ENCODE measurements at places on chromosomes 1 and 21.

GRCh38 chr1:82453511-82454185 is 652.9 kb downstream of the ADGRL2 start:
- DNase-seq: no peak

DNA sequence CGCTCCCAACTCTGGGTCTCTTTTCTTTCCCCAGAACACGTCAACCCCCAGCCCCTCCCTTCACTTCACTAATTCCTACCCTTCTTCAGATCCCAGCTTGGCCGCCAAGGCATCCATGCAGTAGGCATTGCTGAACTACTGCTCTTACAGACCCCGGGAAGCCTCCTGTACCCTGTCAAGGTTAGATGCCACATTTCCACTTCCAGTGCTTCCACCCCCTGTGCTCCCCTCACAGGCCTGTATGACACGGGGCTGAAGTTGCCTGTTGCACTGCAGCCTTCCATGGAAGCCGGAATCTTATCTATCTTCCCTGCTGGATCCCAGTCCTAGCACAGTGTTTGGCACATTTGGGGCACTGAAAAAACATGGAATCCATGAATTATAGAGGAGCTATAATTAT is 99.0 kb upstream of the SOD1 start:
- no peak for DNase-seq

DNA sequence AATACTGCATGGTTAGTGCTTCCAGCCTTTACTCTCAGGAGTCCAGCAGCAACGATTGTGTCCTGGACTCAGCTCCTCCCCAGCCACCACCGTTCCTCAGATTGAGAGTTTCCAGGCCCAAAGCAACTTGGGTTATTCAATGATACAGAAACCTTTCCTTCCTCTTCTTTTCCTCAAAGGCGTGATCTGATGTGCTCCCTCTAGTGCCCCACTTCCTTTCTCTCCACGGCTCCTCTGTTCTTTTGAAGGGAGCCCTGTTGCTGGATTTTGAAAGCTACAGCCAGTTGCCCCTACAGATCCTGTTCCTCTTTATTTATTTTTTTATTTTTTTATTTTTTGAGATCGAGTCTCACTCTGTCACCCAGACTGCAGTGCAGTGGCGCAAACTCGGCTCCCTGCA is 14.1 kb downstream of the CRP start:
- DNase-seq: no peak

DNA sequence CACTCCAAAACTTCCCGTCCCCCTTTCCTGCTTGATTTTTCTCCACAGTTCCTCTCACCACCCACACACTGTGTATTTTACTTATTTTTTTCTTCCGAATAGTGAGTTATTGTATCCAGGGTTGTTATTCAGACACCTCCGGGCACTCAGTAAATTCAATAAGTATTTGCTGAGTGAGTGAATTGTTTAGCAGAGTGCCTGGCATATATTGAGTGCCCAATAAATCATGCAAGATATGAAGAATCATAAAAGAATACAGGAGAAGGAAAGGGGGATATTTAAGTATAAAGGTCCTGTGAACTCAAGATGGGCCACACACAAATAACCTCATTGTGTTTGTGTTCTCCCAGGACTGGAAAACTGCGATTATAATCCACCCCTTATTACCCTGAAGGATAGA is 139.9 kb downstream of the GALNT2 start:
- no peak for DNase-seq

- DNase-seq: no peak
Observed at GRCh38 chr1:63448731-63449246, 74.2 kb downstream of the ITGB3BP start.

DNA sequence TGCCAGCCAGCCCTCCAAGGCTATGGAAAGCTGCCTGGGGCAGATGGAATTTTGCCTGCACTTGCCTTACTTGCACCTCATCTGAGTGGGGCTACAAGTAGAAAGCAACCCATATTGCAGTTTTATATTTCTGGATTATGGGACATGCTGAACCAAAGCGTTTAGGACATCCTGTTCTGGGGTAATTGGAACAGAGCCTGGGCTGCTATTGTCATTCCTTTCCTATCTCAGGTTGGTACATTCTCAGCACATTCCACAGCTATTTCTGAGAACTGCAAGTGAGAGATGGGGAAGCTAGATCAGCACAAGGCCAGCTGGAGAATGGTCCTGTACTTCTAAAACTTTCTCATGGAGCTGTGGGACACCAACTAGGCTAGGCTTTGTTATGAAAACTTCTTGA is 713.8 kb downstream of the KCNT2 start:
- DNase-seq: no peak

DNA sequence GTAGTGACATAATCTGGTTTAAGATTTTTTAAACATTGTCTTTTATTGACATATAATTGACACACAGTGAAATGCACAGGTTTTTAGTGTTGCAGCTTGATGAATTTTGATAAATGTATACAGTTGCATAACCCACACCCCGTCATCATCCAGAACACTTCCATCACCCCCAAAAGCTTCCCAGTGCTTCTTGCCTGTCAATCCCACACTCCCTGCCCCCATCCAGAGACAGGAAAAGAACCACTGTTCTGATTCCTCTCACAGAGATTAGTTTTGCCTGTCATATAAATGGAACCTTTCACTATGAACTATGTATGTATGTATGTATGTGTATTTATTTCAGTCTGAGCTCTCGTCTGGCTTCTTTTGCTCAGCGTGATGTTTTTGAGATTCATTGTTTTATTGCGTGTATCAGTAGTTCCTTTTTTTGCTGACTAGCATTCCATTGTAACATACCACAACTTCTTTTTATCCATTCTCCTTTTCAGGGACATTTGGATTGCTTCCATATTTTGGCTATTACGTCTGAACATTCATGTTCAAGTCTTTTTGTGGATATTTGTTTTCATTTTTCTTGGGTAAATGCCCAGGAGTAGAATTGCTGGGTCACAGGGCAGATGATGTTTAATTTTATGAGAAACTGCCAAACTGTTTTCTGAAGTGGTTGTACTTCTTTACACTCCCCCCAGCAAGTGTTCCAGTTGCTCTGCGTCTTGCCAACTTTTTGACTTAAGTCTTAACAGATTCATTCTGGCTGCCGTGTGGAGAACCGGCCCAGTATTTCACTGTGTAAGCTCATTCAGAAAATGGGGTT is 8.7 kb downstream of the UBIAD1 start:
- DNase-seq: no peak

- no peak for DNase-seq
Observed at GRCh38 chr21:45056917-45057560, 17.3 kb upstream of the ADARB1 start.

DNA sequence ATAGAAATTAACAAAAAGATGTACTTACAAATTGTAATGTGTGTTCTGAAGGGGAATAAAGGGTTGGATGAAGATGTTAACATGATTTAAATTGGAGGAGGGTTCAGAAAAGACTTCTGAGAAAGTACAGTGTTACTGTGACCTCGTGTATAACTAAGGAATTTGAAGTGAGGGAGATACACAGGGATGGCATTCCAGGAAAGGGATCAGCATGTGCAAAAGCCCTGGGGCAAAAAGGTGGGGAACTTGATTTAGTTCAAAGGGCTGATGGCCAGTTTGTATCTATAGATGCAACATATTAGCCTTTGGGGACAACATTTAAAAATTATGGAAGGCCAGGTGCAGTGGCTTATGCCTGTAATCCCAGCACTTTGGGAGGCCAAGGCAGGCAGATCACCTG is 33.3 kb upstream of the DEGS1 start:
- no peak for DNase-seq

GRCh38 chr1:204453141-204453772 is 41.3 kb downstream of the PIK3C2B start:
- no peak for DNase-seq

DNA sequence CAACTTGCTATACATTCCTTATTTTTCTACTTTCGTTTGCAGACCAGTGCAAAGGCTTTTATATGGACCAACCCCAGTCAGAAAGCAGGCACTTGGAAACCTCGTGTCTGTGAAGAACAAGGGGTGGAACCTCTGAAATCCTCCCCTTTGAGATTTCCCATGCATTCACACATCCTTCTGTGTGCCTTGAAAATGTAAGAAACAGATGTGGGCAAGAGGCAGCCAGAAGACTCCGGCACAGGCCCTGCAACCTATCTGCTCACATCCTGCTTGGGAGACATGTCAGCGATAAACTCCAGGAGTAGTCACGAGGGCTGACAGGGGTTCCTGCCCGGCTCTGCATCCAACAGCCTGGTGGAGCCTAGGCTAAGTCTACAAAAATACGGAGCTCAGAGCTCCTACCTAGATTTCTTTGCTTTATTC is 42.5 kb downstream of the ETS2 start:
- DNase-seq: no peak

DNA sequence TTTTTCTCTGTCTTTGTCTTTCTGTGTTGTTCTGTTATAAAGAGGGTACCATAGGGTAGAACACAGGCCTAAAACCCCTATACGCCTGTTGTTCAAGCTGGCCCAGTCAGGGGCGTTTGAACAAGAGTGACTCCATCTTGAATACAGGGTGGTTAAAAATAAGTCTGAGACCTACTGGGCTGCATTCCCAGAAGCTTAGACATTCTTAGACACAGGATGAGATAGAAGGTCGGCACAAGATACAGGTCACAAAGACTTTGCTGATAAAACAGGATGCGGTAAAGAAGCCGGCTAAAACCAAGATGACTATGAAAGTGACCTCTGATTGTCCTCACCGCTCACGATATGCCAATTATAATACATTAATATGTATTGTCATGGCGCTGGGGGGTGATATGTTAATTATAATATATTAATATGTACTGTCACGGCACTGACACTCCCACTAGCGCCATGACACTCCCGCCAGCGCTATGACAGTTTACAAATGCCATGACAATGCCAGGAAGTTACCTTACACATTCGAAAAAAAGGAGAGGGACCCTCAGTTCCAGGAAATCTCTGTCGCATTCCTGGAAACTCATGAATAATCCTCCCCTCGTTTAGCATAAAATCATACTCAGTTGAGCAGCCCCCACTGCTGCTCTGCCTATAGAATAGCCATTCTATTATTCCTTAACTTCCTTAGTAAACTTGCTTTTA is 58.5 kb upstream of the KLHDC7A start:
- DNase-seq: no peak

GRCh38 chr1:217946511-217946910 is 315.4 kb downstream of the SPATA17 start:
- DNase-seq: no peak

DNA sequence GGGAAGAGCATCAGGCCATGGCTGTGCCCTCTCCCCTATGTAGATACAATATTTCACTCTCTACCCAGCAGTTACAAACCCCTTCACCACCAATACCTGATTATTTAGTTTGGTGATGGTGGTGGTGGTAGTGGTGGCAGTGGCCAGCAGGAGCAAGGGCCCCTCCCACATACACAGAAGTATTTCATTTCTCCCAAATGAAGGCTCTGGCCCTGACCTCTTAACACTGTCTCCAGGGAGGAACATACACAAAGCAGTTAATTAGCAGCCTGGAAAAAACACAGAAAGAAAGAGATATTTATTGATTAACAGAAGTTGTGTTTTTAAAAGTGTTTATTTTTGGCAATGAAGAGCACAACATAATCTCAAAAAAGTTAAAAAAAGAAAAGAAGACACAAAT is 212.7 kb upstream of the SAMSN1 start:
- DNase-seq: no peak

- no peak for DNase-seq
Observed at GRCh38 chr1:14173598-14173997, 424.9 kb upstream of the KAZN start.

- DNase-seq: no peak
Observed at GRCh38 chr1:63936801-63937200, 163.0 kb downstream of the ROR1 start.

GRCh38 chr1:200415789-200416593 is 6.2 kb upstream of the ZNF281 start:
- no peak for DNase-seq

- no peak for DNase-seq
Observed at GRCh38 chr1:231628207-231628876, 1.8 kb downstream of the DISC1 start.

GRCh38 chr1:222243902-222244301 is 304.0 kb downstream of the HHIPL2 start:
- DNase-seq: no peak

GRCh38 chr21:34561806-34562205 is 49.8 kb upstream of the KCNE1 start:
- DNase-seq: no peak

GRCh38 chr21:24628046-24628445 is 979.2 kb downstream of the MRPL39 start:
- no peak for DNase-seq

DNA sequence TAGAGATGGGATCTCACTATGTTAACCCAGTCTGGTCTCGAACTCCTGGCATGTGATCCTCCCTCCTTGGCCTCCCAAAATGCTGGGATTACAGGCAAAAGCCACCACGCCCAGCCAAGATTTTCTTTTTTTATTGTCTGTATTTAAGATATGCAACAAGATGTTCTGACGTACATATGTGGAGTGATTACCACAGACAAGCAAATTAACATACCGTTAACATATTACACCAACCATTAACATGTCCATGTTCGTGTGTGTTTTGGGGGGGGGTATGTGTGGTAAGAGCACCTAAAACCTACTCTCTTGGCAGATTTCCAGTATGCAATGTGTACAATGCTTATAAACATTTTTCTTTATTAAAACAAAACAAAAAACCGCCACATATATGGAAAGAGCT is 10.6 kb upstream of the KCNE2 start:
- no peak for DNase-seq

- DNase-seq: no peak
Observed at GRCh38 chr1:214300149-214300780, 19.3 kb downstream of the SMYD2 start.

DNA sequence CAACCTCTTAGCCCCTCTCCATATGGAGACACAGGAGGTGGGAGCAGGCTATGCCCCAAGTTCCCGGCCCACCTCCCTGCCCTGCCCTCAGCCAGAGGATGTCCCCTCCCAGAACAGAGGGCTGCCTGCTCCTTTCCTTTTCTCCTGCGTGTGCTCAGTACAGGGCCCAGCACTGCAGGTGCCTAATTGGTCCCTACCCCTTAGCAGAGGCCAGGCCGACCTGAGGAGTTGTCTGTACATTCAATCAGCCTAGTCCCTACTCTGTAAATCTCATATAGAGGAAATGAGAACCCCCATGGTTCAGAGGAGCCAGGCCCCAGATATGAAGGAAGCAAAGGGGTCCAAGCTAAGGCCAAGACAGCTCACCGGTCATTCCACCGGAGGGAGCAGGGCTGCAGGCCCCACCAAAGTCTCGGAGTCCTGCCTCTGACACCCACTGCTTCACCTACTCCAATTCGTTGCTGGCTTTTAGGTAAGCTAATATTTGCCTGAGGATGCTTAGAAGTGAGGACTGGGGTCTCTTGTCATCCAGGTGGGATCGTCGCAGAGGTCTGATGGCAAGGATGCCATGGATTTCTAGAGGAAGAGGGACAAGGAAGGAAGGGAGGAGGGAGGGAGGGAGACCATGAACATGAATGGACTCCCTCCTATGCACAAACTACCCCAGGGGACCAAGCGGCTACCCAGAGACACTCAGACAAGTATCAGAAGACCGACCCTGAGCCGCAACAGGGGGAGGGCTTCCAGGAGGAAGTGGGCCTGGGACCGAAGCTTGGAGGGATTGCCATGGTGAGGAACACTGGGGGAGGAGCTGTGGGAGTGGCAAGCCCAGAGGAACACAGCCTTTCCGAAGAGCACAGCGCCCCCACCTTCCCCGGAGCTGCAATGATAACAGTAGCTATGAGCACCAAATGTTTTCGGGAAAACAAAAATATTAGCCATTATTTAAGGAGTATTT is 30.4 kb upstream of the FOXO6 start:
- DNase-seq: peak; percentile 58

- peak; percentile 71 for DNase-seq
Observed at GRCh38 chr21:35517865-35518264, 468.8 kb upstream of the RUNX1 start.

GRCh38 chr21:46065215-46065913 is 32.5 kb upstream of the COL6A2 start:
- no peak for DNase-seq

Data from K562 (cell line).